Renal cortical epithelial cell (primary cell): ENCODE measurements at places on chromosomes 2 and 18. TPM values are rescaled to one million over a fixed set of nuclear protein-coding genes. Genes with fewer than 3 reads are reported as not detected.

CCDC141 gene
- under 0.01 and 0.05 TPM in 2 replicates for total RNA-seq

RAMP1 gene
- 0.50 and 2.6 TPM in 2 replicates for total RNA-seq

C2orf80 gene
- total RNA-seq: not detected in 2 replicates

CLASP1 gene
- total RNA-seq: 52.6 and 124 TPM in 2 replicates

ERMN gene
- total RNA-seq: not detected in 2 replicates

ANKRD30BL gene
- not detected in 2 replicates for total RNA-seq

SPRED2 gene
- total RNA-seq: 4.9 and 16.2 TPM in 2 replicates

GPC1 gene
- total RNA-seq: 18.1 and 49.9 TPM in 2 replicates

STEAP3 gene
- total RNA-seq: 18.9 and 24.5 TPM in 2 replicates

BARD1 gene
- total RNA-seq: 9.8 and 25.4 TPM in 2 replicates

ARHGEF4 gene
- 0.35 and 0.40 TPM in 2 replicates for total RNA-seq

TUBA3E gene
- not detected in 2 replicates for total RNA-seq

GDF7 gene
- total RNA-seq: 0.69 and 3.2 TPM in 2 replicates

RNF181 gene
- 163 and 434 TPM in 2 replicates for total RNA-seq

SLC40A1 gene
- 2.8 and 26.3 TPM in 2 replicates for total RNA-seq

RTP5 gene
- total RNA-seq: not detected in 2 replicates

G6PC2 gene
- total RNA-seq: not detected in 2 replicates

BOK gene
- 57.0 and 61.0 TPM in 2 replicates for total RNA-seq

RAB6C gene
- total RNA-seq: not detected in 2 replicates

HMSD gene
- total RNA-seq: 0.17 TPM in 1 of 2 replicates, not detected in the other

NT5DC4 gene
- not detected in 2 replicates for total RNA-seq

TYW5 gene
- total RNA-seq: 8.7 and 12.0 TPM in 2 replicates

C2orf92 gene
- total RNA-seq: 0.17 and 3.9 TPM in 2 replicates

DSG1 gene
- not detected in 2 replicates for total RNA-seq

PTPRN gene
- total RNA-seq: 0.35 and 0.52 TPM in 2 replicates

DUSP19 gene
- total RNA-seq: 0.87 and 1.8 TPM in 2 replicates

CKAP2L gene
- total RNA-seq: 0.40 and 4.2 TPM in 2 replicates

LYG2 gene
- total RNA-seq: not detected in 2 replicates

ANKRD36 gene
- 14.8 and 41.6 TPM in 2 replicates for total RNA-seq

ACTG2 gene
- 0.15 TPM in 1 of 2 replicates, not detected in the other for total RNA-seq

SH3BP4 gene
- 58.5 and 116 TPM in 2 replicates for total RNA-seq

ITGA4 gene
- 7.7 and 7.8 TPM in 2 replicates for total RNA-seq

SCG2 gene
- total RNA-seq: 0.35 and 1.2 TPM in 2 replicates

FN1 gene
- total RNA-seq: 4,728 and 9,084 TPM in 2 replicates

STK11IP gene
- total RNA-seq: 12.7 and 18.7 TPM in 2 replicates
